ENCODE measurements at places on chromosomes 6 and 20.

DNA sequence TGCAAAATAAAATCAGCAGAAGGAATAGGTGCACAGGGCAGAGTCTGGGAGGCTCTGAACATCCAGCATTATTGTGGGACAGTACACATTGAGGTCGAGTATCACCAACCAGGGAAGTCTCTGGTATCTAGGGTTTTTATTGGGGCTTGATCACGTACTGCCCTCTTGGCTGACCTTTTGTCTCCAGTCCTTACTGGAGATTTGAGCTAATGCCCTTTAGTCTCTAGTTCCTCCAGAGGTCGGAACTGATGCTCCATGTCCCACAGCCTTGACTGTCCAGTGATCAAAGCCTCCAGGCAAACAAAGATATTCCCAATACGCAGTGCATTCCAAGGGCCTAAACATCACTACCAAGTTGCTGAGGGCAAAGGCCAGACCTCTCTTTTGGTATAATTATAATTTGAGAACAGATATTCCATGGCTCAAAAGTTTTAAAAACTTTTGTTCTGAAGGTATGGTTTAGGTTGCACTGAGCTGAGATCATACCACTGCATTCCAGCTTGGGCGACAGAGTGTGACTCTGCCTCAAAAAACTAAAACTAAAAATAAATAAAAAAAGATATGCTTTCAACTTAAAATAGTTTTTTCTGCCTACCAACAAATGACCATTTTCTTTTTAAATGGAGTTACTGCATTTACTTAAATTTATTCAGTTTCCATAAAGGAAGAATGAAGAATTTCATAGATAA is 56.9 kb upstream of the DYNLRB1 start:
- DNase-seq = no peak

DNA sequence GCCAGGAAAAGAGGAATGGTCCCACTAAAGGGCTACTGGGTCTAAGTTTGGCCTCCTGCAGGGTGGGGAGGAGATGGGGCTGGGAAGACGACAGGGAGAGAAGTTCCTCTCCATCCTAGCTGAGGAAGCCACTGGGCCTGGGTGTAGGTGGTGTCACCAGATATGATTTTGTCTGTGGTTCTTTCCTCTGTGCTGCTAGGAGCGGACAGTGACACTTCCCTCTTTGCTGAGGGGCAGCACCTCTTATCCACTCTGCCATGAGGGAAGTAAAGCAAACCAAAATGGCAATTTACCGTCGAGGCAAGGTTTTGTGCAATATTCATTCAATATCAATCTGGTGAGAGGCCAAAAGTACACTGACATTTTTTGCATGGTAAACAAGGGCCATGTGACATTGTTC is 33.0 kb upstream of the NR2E1 start:
- no peak for DNase-seq

DNA sequence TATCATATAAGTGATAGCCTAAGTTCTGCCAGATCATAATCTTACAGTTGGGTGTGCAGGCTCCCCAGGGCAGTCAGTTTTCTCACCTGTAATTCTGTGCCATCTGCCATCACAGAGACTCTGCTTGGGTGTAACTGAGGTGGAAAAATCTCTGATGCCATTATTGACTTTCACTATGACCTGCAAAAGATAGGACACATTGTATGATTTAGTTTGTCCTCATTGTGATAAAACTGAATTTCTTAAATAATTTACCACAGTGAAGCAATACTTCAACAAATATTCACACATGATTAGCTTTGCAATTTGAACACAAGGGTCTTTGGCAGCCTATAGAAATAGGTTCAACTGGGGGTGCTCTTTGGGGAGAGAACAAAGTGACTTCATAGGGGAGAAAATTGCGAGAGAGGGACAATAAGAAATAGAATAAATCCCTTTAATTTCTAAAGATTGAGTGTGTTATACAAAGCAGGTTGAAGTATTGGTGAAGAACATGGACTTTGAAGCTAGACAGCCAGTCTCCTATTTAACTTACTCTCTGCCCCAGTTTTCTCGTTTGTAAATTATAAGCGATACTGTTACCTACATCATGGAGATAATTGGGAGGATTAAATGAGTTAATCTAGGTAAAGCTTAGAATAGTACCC is 27.3 kb downstream of the FAM229B start:
- no peak for DNase-seq

- no peak for DNase-seq
Measured at GRCh38 chr20:53827292-53828087, 233.9 kb upstream of the ZNF217 start.

GRCh38 chr20:45487231-45487635 is 17.7 kb downstream of the WFDC2 start:
- no peak for DNase-seq

GRCh38 chr6:51562198-51562597 is 525.2 kb downstream of the PKHD1 start:
- no peak for DNase-seq

- peak; percentile 54 for DNase-seq
Measured at GRCh38 chr20:10591946-10592521, 81.8 kb downstream of the JAG1 start.

- peak; percentile 98 for DNase-seq
Measured at GRCh38 chr6:73580247-73581149, 59.7 kb upstream of the EEF1A1 start.

DNA sequence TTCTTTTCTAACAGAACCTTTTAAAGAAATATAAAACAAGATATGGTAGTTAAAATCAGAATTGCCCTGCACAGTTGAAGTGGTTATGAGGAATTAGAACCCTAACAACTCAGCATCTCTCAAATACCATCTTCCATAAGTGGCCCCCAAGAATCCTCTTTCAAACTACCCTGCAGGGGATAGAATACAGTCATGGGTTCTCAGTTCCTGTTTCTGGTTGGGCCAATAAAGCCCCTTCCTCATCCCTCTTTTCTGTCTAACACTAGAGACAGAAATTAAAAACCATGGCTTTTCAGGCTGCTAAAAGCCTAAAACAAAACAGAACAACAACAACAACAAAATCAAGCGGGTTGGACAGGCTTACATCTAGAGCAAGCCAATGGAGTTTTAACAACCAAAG is 6.7 kb upstream of the LCA5 start:
- DNase-seq = no peak

DNA sequence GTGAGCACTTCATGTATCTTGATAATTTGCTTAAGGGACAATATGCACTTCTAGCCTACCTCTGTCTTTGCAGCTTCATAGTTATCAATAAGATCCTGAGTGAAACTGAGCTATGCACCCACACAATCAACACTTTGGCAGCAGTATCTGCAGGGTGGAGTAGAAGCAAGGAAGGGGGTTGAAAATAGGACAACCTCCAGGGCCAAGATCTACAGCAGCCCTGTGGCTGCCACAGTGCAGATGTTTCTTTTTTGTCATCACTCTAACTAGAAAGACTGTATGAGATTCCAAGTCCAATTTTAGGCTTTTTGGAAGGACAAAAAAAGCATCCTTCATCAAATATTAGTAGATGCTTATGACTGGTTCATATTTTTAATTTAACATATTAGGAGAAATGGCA is 336.1 kb upstream of the CITED2 start:
- no peak for DNase-seq

GRCh38 chr6:162868397-162868796 is 140.6 kb downstream of the PACRG start:
- DNase-seq = no peak

GRCh38 chr6:50791900-50792508 is 26.7 kb upstream of the TFAP2B start:
- peak; percentile 21 for DNase-seq

- no peak for DNase-seq
Measured at GRCh38 chr6:7126754-7127153, 19.0 kb downstream of the RREB1 start.

GRCh38 chr6:119395192-119395591 is 45.6 kb upstream of the MAN1A1 start:
- no peak for DNase-seq

- peak; percentile 6 for DNase-seq
Measured at GRCh38 chr20:53751620-53752318, 158.1 kb upstream of the ZNF217 start.

GRCh38 chr6:80214436-80215022 is 108.1 kb downstream of the BCKDHB start:
- peak; percentile 76 for DNase-seq

- peak; percentile 25 for DNase-seq
Measured at GRCh38 chr6:16184129-16184528, 54.3 kb upstream of the GMPR start.

DNA sequence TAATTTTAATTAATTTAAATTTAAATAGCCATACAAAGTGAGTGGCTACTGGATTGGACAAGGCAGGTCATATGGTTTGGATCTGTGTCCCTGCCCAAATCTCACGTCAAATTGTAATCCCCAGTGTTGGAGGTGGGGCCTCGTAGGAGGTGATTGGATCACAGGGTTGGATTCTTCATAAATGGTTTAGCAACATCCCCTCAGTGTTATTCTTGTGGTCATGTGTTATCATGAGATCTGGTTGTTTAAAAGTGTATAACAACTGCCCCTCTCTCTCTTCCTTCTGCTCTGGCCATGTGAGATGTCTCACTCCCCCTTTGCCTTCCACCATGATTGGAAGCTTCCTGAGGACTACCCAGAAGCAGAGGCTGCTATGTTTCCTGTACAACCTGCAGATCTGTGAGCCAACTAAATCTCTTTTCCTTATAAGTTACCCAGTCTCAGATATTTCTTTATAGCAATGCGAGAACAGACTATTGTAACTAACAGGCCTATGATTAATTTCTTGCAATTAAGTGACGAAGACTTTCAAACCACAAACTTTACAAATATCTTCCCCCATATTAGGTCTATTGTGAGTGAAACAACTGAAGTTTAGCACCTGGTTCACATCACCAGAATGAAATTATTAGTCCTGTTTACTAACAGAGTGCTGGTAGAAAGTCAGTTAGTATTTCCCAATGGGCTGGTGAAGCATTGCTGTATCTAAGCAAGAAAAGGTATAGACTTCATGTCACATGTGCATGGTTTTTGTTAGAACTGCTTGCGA is 60.0 kb upstream of the TNFAIP3 start:
- no peak for DNase-seq

DNA sequence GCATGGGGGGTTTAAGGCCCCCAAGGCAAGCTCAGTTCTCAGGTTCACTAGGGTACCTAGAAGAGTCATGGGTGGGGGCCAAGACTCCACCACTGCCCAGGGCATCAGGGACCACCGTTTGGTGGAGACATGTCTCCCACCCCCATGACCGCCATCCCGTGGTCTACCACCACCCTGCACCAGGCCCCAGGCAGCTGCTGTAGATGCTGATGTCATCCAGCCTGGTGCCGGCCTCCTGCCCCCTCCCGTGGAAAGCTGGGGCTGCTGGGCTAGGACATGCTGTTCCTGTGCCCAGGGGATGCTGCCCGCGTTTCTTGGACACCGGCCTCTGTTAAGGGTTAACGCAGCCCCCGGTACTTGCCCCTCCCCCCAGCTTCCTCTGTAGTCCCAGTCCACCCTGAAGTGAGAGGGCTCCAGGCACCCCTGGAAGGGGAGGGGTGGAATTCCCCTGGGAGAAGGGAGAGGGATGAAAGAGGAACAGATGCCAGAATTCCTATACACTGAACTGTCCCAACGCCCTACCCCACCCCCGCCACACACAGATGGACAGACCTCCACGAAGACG is 587 bp downstream of the IP6K3 start:
- peak; percentile 43 for DNase-seq

GRCh38 chr20:13492001-13492481 is 146.7 kb downstream of the TASP1 start:
- peak; percentile 85 for DNase-seq

DNA sequence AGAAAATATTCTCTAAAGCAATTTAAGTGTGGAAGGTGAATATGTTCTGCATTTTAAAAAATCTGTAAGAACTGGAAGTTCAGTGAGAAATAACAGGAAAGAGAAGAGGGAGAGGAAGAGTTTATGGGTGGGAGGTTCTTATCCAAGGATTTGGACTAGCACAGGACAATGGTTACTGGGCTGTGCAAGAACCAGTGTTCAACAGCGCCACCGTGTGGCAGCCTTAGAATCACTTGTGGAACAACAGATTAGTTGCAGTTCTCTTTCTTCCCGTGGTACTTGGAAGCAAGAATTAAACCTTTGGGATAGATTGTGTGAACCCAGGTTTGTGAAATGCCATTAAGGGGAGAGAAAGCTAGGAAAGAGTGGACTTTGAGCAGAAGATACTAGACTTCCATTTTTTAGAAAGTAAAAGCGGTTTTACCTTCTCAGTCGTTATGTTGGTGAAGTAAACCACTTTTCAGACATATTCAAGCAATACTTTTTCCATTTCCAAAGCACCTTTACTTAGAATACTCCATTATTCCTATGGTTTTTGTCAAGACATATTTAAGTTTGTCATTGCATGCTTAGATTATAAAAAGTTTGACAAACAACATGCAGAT is 436.7 kb downstream of the RNF144B start:
- DNase-seq = peak; percentile 17

DNA sequence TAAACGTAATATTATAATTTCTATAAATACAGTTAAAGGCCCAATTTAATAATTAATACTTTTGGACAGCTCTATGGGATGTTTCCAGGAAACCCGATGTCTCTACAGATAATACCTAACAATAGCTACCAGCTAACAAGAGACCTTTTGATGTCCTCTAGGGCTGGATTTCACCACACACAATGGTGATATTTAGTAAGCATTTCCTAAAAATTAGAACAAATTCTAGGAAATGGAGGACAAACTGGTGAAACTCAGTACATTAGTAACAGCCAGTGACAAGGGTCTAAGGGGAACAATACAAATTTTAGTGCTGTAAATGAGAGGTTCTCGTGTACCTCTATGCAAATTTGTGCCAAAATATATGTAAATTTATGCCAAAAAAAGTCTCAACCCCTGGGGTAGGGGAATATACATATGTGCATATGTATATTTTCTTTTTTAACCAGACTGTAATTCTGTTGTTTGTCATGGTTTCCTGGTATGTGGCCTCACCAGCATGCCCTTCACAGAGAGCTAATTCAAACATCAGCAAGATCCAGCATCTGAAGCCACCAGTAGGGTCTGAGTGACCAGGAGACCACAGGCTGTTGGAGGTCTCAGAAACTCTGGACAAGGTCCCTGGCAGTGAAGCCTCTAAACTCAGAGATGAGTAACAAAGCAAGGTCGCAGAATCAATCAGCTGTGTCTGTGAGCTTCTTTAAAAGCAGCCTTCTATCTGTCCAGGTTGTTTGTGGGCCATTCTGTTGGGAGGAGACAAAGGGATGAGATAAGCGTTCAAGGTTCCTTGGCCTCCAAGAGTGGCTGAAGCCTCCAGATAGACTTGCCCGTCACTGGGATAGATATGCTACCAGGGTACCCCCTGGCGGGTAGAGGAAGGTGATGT is 235.1 kb upstream of the RREB1 start:
- DNase-seq = no peak

- DNase-seq = no peak
Measured at GRCh38 chr6:36963451-36964290, 9.1 kb downstream of the PI16 start.

DNA sequence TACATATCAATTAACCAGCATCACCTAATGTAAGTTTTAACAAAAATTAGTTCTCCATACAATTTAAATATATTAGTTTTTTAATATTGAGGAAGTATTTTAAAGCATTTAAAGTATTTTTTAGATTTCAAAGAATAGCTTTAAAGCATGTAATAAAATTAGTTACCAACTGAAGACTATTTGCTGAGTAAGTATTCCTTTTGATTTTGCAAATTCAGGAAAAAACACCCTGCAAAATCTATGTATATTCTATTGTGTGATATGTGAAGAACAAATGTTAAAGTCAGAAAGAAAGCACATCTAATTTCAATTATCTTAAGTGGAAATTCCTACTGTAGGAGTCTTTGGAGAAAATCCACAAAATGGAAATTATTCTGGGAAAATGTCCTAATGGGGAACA is 107.3 kb downstream of the COL21A1 start:
- no peak for DNase-seq
